Hippocampal formation (tissue), 2 donors: ENCODE measurements at places on chromosomes 12 and 14.

DNA sequence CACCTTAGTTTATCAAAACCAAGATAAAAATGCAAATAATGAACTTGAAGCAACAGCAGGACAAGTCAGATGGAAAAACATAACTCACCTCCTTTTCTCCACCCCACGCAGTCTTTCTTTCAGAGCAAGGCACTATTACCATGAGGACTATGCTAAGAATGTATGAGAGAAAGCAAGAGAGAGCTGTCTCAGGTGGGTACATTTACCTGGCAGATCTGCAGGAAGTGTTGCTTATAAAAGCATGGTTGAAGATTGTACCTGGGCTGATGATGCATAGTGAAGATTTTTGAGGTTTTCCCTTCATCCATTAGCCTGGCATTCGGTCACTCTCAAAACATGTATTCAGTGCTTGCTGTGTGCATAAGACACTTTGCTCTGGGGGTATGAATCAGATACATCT is 68.8 kb upstream of the IFNG-AS1 start:
- no peak for DNase-seq

DNA sequence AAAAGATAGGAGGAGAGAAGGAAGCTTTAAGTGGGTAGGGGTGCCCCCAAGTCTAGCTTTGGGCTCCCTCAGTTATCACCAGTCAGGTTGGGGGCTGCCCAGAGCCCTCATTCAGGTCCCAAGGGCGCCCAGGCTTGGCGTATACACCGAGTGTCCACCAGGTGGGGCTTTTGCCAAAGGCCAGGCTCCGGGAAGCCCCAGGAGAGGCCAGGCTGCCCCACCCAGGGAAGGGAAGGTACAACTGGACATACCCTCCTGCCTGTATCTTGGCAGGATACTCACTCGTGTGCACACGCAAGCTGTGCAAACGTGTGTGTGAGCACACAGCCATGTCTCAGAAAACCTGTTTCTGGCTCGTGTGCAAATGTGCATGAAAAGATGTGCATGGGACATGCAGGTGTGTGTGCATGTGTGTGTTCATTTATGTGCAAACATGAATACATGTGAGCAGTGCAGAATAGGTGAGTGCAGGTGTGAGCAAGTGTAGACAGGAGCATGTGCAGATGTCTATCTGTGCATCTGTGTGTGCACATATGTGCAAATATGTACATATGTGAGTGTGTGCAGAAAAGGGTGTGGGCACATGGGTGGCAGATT is 103.9 kb upstream of the MYL2 start:
- DNase-seq = no peak

GRCh38 chr12:25853316-25854095 is 105.0 kb upstream of the RASSF8 start:
- DNase-seq = no peak

DNA sequence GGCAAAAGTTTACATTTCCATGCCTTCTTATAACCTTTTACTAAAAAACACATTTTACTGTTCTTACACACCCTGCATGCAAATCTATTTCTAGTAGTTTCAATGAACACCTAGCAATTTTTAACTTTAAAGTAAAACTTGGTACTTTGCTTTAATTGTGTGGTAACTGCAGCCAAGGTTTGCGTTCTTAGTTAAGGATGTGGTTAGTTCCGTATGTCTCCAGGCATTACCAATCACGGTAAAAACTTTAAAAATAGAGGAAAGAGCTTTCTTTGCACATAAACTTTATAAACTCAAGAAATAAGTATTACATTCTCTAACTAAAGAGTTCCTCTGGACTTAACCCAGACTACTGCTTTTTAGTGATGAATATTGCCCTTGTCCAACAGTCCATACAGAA is 795.2 kb downstream of the SLC16A7 start:
- no peak for DNase-seq

- DNase-seq = no peak
Observed at GRCh38 chr12:78916845-78917480, 52.4 kb downstream of the SYT1 start.

- no peak for DNase-seq
Observed at GRCh38 chr12:70660620-70661219, 23.5 kb upstream of the PTPRB start.

DNA sequence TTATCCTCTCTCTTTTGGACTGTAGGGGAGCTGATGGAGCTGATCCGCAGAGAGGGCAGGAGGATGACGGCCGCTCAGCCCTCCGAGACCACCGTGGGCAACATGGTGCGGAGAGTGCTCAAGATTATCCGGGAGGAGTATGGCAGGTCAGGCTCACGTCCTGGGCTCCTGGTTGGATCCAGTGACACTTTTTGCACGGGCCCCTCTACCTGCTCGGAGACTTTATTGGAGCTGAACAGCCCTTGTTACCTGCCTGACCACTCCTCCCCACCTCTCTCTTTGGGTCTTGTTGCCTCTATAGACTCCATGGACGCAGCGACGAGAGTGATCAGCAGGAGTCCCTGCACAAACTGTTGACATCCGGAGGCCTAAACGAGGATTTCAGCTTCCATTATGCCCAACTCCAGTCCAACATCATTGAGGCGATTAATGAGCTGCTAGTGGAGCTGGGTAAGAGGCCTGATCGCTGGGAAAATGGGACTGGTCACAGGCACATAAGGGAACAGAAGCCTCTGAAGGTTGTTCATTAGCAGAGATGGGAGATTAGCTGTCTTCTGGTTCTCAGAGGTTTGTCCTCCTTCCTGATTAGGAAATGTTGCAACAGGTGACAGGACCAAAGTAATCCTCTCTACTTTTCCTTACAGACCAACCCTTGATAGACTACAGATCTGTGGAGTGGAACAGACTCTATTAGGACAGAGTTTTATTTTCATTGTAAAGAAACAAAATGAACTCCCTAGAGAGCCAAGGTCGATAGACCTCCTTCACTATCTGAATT is 718 bp downstream of the EIF2B2 start:
- no peak for DNase-seq

- DNase-seq = no peak
Observed at GRCh38 chr14:25909045-25909747, 688.6 kb downstream of the NOVA1 start.

DNA sequence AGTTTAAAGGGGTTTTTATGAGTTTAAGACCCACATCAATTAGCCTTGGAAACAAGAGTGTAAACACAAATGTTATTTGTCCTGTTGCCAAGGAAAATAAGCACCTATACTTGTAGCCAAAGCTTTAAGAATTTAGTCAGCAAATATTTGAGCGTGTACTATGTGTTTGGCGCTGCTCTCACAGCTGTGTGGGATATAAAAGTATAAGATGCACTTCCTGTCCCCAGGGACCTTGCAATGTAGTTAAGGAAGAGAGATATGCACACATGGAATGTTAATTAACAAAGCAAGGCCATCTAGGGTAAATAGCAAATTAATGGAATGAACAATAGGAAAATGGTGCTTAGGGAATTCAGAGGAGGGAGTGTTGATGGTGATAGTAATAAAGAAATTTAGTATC is 134.9 kb upstream of the SRRM4 start:
- no peak for DNase-seq

- DNase-seq = no peak
Observed at GRCh38 chr12:74595696-74596095, 58.1 kb downstream of the ATXN7L3B start.

- no peak for DNase-seq
Observed at GRCh38 chr14:50398189-50398580, 1.5 kb upstream of the CDKL1 start.

DNA sequence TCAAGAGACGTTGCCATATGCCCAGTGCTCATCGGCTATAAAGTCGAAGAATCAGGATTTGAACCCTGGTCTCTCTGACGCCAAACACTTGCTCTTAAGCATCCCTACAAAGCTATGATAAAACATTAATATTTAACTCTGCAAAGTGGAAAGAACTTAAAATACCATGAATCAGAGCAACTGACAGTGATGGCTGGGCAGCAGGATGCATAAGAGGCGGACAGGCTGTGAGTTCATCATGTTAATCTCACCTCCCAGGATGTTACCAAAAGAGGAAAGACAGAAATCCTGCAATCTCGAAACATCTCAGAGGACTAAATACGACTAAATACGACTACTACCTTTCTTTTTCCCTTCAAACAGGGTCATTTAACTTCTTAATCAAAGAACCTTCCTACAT is 5.8 kb downstream of the DICER1 start:
- DNase-seq = no peak

DNA sequence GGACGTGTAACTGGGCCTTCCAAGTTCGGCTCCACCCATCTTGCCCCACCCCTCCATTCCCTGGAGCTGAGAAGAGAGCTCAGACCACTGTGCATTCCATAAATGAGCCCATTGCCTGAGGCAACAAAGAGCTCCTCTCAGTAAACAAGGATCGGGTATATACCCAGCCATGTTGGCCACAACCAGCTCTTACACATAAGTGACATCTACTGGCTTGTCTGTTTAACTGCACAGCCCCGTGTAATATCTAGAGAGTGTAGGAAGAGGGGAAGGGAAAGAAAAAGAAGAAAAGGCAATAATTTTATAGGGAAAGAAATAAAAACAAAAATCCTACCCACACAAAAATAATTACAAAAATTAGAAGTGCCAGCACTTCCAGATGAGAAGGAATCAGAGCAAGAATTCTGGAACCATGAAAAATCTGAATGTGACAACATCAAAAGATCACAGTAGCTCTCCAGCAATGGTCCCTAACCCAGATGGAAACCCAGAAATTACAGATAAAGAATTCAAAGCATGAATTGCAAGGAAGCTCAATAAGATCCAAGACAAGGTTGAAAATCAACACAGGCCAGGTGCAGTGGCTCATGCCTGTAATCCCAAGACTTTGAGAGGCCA is 308.1 kb downstream of the RPAP3 start:
- no peak for DNase-seq

GRCh38 chr12:40146800-40147797 is 41.2 kb upstream of the SLC2A13 start:
- no peak for DNase-seq

GRCh38 chr12:10672231-10672868 is 1.5 kb downstream of the STYK1 start:
- no peak for DNase-seq

GRCh38 chr12:104433061-104433460 is 23.7 kb upstream of the CHST11 start:
- no peak for DNase-seq

- DNase-seq = no peak
Observed at GRCh38 chr14:56102941-56103340, 15.3 kb upstream of the PELI2 start.

GRCh38 chr14:106729551-106729950 is 1203.2 kb downstream of the TMEM121 start:
- no peak for DNase-seq

DNA sequence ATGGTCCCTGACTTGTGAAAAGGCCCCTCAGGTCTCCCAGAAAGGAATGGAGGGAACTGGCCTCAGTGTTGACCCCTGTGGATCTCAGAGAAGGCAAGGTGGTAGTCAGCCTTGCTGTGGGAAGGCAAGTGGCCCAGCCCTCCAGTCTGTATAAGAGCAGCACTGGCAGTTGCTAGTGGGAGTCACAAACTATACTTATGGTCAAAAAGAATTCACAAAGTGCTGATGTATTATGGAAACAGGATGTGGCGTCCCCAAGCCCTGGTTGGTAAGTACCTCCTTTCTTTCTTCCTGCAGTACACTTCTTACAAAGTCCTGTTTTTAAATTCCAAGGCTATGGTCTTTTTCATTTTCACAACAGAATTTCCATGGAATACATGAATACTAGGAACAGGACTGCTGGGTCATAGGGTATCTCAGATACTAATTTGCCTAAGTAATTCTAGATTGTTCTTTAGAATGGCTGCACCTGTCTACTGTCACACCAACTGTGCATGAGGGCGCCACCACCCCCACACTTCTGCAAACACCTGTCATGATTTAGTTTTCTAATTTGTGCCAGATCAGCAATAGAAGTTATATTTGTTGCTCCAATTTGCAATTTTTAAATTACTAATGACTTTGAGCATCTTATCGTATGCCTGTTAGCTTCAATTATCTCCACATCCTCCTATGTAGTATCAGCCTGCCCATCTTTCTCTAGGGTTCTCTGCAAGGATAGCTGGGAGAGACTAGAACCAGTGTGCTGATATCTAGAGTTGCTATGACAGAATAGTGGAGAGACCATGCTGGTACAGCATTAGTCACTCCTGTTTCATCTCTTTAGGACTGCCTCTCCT is 40.7 kb upstream of the TMEM263 start:
- DNase-seq = no peak

DNA sequence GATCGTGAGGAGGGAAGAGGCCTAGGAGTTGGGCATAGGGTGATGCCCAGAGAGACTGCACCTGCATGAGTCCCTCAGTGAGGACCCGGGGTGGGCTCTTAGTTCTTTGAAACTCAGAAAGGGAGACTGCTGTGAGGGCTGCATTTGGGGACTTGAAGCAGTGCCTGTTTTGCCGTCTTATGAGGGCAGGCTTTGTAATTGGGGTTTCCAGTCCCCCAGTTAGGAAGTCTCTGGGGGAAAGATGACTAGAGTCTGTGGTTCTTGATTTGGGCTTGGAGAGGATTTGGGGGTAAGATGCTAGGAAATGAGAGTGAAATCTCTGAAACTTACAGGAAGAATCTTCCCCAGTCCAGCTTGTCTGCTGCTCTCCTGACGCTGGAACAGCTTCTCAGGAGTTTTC is 99.6 kb downstream of the ARF6 start:
- DNase-seq = no peak

- DNase-seq = no peak
Observed at GRCh38 chr14:41642367-41642766, 35.7 kb downstream of the LRFN5 start.

GRCh38 chr12:1932264-1932777 is 13.9 kb upstream of the CACNA2D4 start:
- peak; percentile 54 for DNase-seq

- no peak for DNase-seq
Observed at GRCh38 chr12:55874443-55874842, 31.7 kb upstream of the MMP19 start.
